Left renal pelvis (tissue), 4 donors: ENCODE measurements at places on chromosomes 3 and 15.

GRCh38 chr3:63945558-63946096 is 33.4 kb upstream of the SCAANT1 start:
- DNase-seq, result no peak

- no peak for DNase-seq
These were observed 312.3 kb downstream of the SATB1 start for GRCh38 chr3:18112674-18113375.

DNA sequence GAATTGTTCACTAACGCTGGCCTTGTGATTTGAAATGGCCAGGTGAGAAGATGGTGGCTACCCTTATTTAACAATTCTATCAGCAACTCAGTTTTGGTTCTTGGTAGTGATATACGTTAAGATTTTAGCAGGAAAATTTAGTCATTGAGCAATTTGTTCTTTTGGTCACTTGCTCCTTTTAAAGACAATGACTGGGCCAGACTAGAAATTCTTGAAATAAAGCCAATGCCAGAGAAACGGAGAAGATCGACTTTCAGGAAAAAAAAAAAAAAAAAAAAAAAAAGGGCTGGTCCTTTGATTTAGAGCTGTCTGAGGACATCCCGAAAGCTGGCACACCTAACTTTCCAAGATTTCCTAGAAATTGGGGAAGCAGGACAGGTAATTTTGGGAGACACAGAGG is 178.5 kb downstream of the FNDC3B start:
- DNase-seq, result no peak

GRCh38 chr3:66182246-66182645 is 38.6 kb upstream of the SLC25A26 start:
- DNase-seq, result no peak

DNA sequence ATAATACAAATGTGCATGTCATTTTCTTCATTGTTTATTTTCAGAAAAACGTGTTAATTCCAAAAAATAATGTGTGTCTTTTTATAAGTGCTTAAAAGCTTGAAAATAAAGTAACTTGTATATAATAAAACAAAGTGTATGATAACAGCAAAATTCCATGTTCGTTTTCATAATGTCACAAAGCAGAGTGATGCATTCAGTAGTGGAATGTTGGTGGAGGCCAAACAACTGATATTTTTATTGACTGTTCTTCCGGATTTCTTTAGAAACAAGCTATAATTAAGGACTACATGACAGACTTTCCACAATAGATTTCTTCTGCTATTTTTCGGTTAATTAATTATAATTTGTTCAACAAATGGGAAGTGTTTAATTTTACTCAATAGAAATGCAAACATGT is 412.7 kb downstream of the GABRG3 start:
- no peak for DNase-seq

- DNase-seq, result no peak
These were observed 50.1 kb downstream of the SUMF1 start for GRCh38 chr3:4416961-4417360.

- no peak for DNase-seq
These were observed 595.8 kb downstream of the NLGN1 start for GRCh38 chr3:173993299-173993698.

DNA sequence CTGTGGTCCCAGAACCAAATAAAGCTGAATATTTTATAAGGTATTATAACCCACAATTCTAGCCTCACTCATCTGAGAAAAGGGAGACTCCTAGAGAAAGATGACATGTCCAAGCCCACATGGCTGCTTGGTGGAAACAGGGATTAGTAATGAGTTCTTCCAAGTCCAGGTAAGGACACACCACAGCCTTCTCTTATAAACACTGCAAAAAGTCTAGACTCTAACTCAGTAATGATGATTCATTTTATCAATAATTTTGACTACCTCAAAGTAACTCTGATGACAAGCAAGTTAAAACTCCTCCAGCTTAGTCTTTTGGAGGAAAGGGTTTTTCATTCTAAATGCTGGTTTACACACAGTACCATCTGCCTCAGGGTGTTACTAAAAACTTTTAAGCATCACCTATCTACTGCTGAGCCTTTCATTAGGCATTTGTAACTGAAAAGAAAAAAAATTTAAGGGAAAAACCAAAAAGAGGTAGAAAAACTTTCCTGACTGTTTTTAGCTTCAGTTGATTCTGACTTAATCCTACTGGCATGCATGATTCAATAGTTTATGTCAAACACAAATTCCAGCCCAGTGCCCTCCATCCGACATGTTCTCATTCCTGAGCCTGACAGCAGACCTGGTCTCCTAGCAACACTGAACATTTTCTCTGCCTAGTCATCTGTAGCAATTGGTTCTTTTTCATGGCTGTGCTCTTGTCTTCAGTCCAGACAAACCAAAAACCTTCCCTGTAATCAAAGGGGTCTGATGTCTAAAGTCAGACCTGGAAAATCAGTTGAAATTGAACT is 43.9 kb downstream of the P3H2 start:
- no peak for DNase-seq

- DNase-seq, result no peak
These were observed 2.8 kb downstream of the C3orf52 start for GRCh38 chr3:112088944-112089343.

DNA sequence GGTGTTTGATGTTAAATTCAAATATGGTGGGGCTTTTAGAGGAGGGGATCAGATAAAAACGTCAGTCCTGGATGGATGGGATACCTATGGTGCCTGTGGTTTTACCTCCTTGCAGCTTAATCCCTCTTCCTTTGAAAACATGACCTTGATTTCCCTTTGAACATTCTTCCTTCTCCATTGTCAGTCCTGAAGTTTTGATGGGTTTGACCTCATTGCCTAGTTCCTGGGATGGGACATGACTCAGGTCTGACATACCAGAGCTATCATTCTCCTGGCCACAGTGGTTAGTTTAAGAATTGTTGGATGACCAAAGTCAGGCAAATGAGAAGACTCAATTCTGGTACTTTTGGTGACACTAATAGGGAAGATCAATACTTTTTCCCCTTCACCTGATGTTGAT is 87.2 kb downstream of the PRICKLE2 start:
- DNase-seq, result no peak

DNA sequence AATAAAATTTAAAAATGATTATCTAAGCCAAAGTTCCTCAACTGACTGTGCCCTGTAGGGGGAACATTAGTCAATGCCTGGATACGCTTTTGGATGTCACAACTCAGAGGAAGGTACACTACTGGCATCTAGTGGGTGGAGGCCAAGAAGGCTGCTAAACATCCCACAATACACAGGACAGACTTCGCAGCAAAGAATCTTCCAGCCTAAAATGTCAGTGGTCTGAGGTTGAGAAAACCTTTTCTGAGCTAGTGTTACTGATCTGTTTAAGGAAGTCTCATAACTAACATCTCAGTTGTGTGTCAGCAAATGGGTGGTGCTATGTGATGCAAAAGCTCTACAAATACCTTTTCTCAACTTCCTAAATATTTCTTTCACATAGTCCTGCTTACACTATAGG is 20.9 kb upstream of the LDHAL6B start:
- no peak for DNase-seq

DNA sequence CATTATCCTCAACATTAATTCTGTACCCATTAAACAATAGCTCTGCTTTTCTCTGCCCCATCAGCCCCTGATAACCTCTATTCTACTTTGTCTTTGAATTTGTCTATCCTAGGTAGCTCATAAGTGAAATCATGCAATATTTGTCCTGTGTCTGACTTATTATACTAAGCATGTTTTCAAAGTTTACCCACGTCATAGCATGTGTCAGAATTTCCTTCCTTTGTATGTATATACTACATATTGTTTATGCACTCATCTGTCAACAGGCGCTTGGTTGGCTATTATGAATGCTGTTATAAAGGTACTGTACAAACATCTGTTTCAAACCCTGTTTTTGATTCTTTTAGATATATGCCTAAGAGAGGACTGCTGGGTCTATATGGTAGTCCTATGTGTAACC is 18.2 kb downstream of the CSNK1G1 start:
- no peak for DNase-seq

- DNase-seq, result no peak
These were observed 8.6 kb downstream of the ACAA1 start for GRCh38 chr3:38128303-38128655.

DNA sequence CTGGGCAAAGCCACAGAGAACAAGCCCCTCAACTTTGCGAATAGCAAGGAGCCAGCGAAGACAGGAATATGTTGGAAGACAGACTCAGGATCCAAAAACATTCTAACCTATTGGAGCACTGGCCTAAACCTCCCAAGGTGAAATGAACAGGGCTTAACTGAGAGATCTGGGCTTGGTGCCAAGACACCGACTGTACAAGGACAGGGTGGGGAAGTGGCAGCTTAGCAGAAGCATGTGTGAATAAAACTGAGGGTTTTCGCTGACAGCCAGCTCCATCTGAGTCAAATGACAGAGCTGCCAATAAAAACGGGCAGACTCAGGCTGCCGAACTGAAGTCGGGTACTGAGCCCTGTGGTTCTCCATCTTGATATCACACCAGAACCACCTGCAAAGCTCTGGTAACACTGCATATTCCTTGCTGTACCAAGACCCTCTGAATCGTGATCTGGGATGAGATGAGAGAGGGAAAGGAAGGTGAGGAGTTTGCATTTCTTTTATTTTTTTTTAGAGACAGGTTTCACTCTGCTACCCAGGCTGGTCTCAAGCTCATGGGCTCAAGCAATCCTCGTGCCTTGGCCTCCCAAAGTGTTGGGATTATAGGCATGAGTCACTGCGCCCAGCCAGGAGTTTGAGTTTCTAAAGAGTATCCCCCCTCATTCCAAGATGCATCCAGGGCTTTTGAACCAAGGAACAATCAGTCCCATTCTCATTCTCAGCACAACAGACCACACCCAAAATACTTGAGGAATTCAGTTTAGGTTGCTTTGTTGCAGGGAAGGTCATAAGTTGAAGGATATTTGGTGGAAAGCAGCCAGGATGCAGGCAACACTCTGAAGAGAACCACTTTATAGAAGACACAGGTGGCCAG is 6.0 kb upstream of the PLCB2 start:
- no peak for DNase-seq

DNA sequence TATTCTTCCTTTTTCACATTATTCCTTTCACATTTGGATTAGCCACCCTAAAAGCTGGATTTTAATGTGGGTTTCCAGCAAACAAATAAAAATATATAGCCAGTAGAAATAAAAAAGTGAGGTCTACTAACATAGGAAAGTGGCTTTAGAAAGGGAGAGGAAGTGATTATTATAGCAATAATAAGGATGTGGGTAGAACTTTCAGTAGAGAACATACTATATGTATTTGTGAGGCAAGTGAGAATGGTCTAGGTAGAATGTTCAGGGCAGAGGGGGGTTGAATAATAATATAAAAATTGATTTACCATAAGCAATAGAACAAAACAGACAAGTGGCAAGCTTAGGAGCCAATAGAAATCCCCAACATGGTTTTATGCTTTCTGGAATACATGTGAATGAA is 88.6 kb downstream of the NR1I2 start:
- no peak for DNase-seq

- DNase-seq, result no peak
These were observed 20.4 kb upstream of the MAP6D1 start for GRCh38 chr3:183845608-183846288.

DNA sequence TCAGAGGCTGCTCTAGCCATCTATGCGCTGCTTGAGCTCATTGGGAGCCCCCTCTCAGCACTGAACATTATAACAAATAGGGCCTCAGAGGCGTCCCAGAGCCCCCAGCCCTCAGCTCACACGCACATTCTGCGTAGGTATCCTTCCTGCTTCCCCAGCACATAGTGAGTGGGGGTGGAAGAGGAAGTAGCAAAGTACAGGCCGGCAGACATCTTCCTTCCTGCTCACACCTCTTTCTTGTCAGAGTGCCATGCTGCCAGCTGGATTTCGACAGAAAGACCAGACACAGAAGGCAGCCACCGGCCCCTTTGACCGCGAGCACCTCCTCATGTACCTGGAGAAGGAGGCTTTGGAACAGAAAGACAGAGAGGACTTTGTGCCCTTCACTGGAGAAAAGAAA is 16.6 kb downstream of the TMOD2 start:
- DNase-seq, result no peak

DNA sequence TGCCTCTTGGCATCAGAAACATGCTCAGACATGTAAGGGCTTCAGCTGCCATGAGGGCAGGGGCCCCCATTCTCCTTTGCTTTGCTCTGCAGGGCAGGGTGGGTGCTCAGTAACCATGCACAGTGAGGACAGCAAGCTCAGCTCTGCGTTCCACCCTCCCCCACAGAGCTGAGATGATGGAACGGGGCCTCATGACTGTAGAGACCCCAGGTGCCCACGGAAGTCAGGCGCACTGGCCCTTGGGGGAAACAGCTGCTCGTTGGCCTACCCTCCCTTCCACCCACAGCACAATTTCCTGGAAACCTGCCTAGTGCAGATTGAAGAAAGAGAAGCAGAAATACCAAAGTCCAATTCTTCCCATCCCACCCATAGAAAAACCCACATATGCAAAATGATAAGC is 10.5 kb downstream of the CTXND1 start:
- DNase-seq, result no peak
